Stimulated activated CD4-positive, alpha-beta T cell treated with anti-CD3 and anti-CD28 coated beads, Interleukin-1b, Interleukin-23, amount 100 ng/mL, for 24 hours (primary cell): ENCODE measurements at places on chromosomes 12 and 14.

DNA sequence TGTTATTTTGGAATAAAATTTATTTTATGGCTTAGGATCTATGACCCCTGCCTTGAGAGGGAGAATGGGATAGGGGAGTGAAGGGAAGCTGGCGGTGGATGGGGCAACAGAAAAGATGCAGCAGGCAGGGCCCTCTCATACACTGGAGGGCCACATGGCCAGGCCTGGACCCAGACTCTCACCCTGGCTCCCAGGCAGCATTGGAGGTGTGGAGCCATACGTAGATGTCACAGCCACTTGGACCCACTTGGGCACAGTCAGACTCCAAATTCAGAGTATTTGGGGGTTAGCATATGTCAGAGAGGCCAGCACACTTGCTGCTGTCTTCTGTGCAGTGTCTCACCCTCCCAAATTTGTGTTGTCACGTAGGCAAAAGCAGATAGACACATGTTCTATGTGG lies 6.5 kb downstream of the NAB2 start:
- DNase-seq: no peak

GRCh38 chr12:40474630-40475029 lies 217.6 kb upstream of the CNTN1 start:
- DNase-seq: no peak

DNA sequence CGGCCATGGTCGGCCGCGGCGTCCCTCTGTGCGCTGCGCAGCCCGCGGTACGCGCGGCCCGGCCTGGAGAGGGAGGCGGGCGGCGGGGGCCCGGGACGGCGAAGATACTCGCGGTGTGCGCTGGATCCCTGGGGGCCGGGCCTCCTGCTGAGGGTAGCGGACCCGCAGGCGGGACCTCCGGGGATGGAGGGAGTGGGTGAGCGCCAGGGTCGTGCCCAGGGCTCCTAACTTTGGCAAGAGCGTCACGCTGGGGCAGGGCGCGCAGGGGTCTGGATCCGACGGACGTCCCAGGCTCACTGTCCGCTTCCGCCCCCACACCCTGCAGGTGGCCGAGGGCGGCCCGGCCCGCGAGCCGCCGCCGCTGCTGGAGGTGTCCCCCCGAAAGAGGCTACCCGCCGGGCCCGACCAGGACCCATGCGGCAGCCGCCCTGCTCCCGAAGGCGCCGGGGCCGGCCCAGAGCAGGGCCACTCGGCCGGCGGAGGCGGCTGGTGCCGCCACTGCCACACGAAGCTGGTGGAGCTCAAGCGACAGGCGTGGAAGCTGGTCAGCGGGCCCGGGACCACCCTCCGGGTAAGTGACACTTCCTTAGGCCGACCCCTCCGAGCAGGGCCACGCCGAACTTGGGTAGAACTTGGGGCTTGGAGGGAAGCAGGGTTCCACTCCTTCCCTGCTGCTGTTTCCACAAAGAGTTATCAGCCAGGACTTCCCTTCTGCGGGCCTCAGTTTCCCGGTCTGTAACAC lies 502 bp downstream of the KIF26A start:
- DNase-seq: no peak

- no peak for DNase-seq
Observed at GRCh38 chr12:120599672-120600552, 18.7 kb upstream of the POP5 start.

- DNase-seq: no peak
Observed at GRCh38 chr12:67807814-67808213, 159.3 kb downstream of the DYRK2 start.

GRCh38 chr12:132754160-132754932 lies 7.3 kb downstream of the ANKLE2 start:
- DNase-seq: no peak

- DNase-seq: no peak
Observed at GRCh38 chr14:91681893-91682563, 49.9 kb downstream of the CATSPERB start.

DNA sequence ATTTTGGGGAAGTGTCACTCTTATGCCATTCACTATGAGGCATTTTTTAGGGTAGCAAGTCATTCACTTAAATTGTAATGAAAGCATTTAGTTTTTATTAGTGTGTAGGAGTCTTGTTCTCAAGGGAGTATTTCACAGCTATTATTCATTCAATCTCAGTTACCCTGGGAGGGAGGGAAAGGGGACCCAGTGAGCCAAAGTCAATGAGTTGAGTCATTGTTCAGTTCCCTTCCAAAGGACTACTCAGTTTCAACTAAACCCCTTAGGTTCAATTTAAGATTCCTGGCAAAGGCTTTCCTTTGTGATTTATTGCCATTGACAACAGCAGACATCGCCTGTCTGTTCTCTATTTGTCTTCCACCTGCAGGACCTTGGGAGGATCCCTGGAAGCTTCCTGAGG lies 29.3 kb upstream of the RASSF8 start:
- DNase-seq: no peak

DNA sequence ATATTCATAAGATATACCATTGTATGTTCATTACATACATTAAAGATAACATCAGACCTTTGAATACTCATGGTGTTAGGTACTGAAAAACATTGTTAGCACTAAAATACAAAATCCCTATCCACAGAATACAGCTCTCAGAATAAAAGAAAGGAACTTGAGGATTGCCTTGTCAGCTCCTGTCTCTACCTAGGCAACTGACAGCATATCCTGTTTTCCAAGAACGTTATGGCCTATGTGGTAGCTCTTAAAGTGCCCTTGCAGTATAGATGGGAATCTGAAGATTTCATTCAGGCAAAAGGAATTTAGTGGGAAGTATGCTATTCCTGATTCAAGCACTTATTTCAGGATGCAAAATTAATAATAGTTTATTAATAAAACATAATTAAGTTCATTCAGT lies 1.8 kb upstream of the PPP1R12A start:
- DNase-seq: no peak

DNA sequence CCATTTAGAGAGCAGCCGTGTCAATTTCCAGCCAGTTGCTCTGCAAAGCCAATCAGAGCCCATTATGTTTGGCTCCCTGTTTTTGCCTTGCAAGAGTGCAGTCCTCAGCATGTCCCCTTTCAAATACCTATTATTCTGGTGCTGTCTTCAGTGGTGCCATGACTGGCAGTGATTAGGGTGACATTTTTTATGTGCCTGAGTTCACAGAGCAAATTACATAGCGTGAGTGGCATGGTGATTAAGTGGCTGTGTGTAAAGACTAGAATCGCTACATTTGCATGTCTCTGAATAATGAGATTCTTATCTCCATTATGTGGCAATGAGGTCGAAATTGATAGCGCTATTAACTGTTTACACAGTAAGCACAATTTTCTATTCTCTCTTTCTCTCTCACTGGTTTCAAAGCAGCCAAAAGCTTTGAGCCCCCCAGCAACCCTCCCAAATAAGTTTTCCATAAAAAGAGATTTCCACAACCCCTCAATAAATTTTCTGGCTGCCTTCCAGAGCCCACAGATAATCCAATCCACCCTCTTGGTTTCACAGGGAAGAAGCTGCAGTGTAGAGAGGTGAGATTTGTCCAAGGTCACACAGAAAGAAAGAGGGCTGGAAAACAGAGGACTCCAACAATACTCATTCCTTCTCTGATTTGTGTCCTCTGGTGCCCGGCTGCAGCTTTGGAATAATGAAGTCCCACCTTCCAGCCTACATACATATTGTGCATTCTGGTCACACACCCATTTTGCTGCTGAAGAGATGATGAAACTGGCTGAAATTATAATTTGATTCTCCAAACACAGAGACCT lies 58.8 kb upstream of the NUDT4 start:
- DNase-seq: no peak

DNA sequence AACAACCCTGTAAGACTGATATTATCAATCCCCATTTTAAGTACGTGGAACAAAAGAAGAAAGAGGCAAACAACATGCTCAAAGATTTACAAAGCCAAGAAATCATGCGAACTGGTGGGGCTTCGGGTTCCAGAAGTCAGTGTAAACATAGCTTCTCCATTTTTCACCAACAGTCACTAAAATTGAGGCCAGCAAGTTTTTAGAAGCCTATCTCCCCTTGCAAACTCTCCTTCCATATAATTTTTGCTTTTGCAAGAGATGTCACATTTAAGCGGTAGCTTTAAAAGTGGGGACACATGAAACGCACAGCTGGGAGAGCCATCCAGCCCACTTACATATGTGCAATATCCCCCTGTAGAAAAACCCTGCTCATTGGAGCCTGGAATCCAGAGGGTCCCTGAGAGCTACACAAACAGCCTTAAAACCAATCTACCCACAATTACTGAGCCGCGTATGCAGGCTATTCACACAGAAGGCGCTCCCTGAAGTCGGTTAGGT lies 797 bp downstream of the SLC11A2 start:
- DNase-seq: no peak

DNA sequence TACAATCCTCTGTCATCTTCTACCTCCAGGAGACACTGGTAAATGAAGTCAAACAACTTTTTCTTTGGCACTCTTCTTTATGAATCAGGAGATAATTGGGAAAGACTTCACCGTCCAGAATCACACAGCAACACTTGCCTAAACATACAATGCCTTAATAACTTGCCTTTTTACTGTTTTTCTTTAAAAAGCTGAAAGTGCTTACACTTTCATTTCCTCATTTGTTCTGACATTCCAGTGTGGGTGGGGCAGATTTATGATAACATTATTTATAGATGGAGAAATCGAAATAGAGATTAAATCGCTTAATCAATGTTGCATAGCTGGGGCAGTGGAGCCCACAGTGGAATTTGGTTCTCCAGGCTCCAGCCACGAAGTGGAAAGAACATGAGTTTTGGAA lies 2.8 kb upstream of the FRS2 start:
- DNase-seq: no peak

DNA sequence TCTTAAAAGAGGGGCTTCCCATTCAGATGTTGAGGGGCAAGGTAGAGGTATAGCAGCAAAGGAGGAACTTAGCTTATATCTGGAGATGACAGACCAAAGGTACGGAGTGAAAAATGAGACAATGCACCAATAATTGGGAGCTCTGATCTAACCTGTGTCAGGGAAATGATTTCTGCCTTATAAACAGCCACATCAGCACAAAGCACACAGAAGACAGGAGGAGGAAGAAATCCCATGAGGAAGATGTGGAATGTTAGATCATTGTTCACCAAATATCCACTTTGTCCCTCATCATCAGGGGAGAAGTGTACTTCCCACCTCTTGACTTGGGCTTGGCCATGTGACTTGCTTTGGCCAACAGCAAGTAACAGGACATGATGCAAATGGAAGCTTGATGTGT lies 93.7 kb upstream of the WSCD2 start:
- no peak for DNase-seq

- no peak for DNase-seq
Observed at GRCh38 chr12:57765698-57766463, 997 bp downstream of the CYP27B1 start.

GRCh38 chr12:10901427-10901826 lies 7.9 kb downstream of the TAS2R13 start:
- DNase-seq: no peak

DNA sequence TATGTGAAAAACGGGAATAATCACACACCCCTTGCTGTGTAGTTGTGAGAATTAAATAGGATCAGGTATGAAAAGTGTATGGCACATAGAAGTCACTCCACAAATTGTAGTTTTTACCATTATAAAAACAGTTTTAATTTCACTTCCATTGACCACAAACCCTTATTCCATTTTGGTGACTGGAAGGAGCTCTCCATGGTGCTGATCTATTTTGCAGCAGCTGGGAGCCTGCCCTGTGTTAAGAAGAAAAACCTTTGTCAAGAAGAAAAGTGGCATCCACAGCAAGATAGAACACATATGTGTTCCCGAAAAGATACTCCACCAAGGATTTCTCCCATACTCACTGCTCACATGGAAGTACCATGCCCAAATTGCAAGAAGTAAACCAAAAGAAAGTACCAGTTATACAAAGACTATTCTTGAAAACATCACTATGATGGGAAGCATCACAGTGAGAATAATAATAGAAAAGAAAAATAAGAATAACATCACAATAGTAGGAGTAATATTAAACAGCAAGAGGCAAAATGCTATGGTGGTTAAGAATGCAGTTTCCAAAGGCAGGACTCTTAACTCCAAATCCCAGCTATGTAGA lies 58.7 kb downstream of the TUNAR start:
- no peak for DNase-seq

GRCh38 chr12:44162961-44163360 lies 327.1 kb downstream of the TMEM117 start:
- no peak for DNase-seq

- DNase-seq: no peak
Observed at GRCh38 chr12:116009805-116010204, 267.7 kb downstream of the MED13L start.

DNA sequence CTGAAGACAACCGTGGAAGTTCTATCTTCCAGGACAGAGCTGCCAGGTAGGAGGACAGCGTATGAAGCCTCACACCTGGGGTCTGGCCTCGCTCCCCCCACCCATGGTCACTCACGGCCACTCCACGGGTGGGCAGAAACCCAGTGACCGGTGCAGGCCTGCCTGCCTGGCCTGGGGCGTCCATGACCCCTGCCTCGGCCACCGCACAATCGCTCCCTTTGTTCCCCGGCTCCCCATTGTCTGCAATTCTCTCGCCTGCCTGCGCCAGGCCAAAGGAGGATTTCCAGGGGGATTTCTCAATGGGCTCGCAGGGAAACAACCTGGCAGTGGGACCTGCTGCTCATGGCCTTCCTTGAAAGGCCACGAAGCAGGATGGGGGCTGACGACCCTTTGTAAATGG lies 22.6 kb downstream of the CCDC85C start:
- DNase-seq: no peak

GRCh38 chr12:75236206-75236605 lies 26.6 kb upstream of the KCNC2 start:
- DNase-seq: no peak

DNA sequence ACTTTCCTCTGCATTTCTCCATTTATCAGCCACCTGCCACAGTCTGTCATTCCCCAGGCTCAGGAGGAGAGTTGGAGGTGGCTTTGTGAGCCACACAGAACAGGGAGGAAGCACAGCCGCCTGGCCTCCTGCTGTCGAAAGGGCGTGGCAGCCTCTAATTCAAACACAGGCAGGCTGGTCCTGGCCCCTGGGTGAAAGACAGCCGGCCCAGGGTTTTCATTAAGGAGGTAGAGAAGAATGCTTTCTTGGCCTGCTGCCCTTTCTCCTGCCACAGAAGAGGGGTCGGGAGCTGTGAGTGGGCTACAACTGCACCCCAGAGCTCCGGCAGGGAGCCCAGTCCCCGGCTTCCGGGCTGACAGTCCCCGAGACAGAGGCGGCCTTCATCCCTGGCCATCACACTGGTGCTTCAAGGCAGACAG lies 108.6 kb upstream of the FZD10 start:
- DNase-seq: no peak

DNA sequence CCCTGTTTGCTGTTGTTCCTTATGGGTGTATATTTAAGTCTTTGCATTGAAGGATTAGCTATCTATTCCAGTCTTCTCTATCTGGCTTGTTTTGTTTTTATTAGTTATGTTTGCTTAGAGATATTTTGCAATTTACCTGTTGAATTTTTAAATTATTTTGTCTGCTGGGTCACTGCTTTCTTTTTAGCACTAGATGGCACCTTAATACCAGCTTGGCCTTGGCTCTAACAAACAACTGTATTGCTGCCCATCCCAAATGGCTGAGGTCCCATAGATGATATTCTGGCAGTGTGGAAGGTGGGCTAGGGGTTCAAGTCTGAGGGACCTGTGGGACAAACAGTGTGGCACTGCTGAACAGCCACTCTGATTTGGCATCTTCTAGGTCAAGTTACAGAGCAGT lies 144.0 kb upstream of the FBXO33 start:
- DNase-seq: no peak
